ENCODE measurements at places on chromosomes 3 and 15. TPM values are rescaled to one million over a fixed set of nuclear protein-coding genes. Genes with fewer than 3 reads are reported as not detected.

DNA sequence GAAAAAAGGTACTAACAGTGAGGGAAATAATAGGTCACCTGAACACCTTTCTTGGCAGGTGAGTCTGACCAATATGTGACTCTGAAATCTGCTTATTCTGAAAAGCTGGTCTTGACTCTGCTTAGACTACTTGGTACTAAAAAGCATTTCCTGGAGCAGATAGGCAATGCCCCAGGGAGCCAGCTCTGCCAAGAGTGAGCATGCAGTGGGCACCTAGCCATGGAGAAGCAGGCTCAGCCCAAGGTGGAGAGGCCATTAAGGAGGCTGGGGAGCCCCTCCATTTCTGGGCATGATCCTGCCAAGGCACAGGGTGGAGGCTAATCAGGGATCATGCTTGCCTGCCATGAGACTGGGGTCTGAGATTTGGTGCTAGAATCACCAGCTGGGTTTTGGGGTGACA, 1.6 kb upstream of the LTF start:
- no peaks in the 10 kb centered on the region for H3K36me3 ChIP-seq
- H3K4me3 ChIP-seq = no peak overlapping the region
- DNase-seq = no peak
- peaks cover 52% of the 10 kb centered on the region for H3K27me3 ChIP-seq
- H3K4me1 ChIP-seq = no peaks in the 10 kb centered on the region
- H3K27ac ChIP-seq = no peak overlapping the region

The GOLGA8G gene
- total RNA-seq = not detected

The ATP6V1A gene
- 40.0 TPM for total RNA-seq

The CCDC174 gene
- 21.7 TPM for total RNA-seq

The PLCB2 gene
- total RNA-seq = 88.5 TPM

- no peaks in the 10 kb centered on the region for H3K27me3 ChIP-seq
- H3K4me1 ChIP-seq = no peaks in the 10 kb centered on the region
- no peaks in the 10 kb centered on the region for H3K36me3 ChIP-seq
- no peak for DNase-seq
Measured at GRCh38 chr3:182092662-182093262, 381.0 kb downstream of the SOX2 start.

DNA sequence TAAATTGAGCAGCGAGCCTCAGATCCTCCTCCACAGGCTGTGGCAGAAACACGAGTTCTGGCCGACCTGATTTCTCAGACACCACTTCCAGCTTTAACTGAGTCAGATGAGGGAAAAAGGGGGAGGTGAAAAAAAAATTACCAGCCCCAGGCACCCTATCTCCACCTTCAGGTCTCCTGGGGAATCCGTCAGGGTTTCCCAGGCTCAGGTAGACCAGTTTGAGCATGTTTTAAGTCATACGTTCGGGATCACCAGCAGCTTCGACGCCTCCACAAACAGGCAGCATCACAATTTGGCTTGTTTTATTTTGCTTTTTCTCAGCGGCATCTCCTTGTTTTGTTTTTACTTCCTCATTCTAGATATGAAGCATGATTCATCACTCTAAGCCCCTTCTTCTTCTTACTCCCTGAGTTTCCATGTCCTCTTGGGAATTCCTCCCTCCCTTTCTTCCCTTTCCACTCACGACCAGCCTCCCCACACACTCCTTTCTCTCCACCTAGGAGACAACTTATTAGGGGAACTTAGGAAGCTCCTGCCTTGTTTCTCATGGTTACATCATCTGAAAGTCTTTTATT, 190.1 kb downstream of the ZNF621 start:
- peaks cover 5% of the 10 kb centered on the region for H3K4me1 ChIP-seq
- H3K36me3 ChIP-seq = no peaks in the 10 kb centered on the region
- no peak overlapping the region for H3K4me3 ChIP-seq

DNA sequence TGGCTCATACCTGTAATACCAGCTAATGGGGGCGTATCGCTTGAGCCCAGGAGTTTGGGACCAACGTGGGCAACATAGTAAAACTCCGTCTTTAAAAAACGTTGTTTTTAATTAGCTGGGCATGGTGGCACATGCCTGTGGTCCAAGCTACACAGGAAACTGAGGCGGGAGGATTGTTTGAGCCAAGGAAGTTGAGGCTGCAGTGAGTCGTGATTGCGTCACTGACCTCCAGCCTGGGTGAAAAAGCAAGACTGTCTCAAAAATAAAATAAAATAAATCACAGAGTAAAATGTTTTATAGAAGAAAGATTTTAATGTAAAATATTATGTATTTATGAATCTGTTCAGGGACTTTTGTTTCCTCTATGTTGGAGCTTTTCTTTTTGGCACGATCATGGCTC, 15.3 kb upstream of the STRIT1 start:
- peaks cover 2% of the 10 kb centered on the region for H3K27me3 ChIP-seq
- H3K36me3 ChIP-seq = no peaks in the 10 kb centered on the region
- no peak overlapping the region for H3K27ac ChIP-seq
- H3K4me3 ChIP-seq = no peak overlapping the region
- no peaks in the 10 kb centered on the region for H3K4me1 ChIP-seq

GRCh38 chr3:30493911-30494311, 112.5 kb upstream of the TGFBR2 start:
- DNase-seq = no peak
- peaks cover 18% of the 10 kb centered on the region for H3K4me1 ChIP-seq
- peaks cover 8% of the 10 kb centered on the region for H3K36me3 ChIP-seq
- no peak overlapping the region for H3K27ac ChIP-seq
- no peak overlapping the region for H3K4me3 ChIP-seq
- H3K27me3 ChIP-seq = peaks cover 2% of the 10 kb centered on the region

DNA sequence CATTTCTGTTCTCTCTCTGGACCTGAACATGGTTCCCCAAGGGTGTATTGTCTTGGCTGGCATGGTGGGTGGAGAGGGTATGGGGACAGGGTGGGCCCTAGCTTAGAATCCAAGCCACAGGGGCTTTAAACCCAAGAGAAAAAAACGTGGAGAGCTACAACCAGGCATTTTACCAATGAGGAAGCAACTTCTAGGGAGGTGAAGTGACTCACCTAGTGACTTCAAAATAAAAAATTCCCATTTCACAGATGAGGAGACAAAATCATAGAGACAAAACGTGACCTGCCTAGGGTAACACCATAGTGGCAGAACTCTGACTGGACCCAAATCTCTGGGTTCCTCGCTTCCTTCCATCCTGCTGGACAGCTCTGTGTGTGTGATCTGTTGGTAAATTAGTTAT, 216.8 kb downstream of the RPLP1 start:
- H3K36me3 ChIP-seq = no peaks in the 10 kb centered on the region
- H3K4me1 ChIP-seq = peaks cover 16% of the 10 kb centered on the region
- H3K27ac ChIP-seq = no peak overlapping the region
- no peak overlapping the region for H3K4me3 ChIP-seq

- no peaks in the 10 kb centered on the region for H3K36me3 ChIP-seq
- no peaks in the 10 kb centered on the region for H3K4me1 ChIP-seq
- H3K27ac ChIP-seq = no peak overlapping the region
Measured at GRCh38 chr3:117366574-117366973, 657.0 kb downstream of the TUSC7 start.

The CCDC39 gene
- not detected for total RNA-seq

- H3K27me3 ChIP-seq = no peaks in the 10 kb centered on the region
- peaks cover 52% of the 10 kb centered on the region for H3K4me1 ChIP-seq
- H3K36me3 ChIP-seq = peaks cover 3% of the 10 kb centered on the region
- H3K27ac ChIP-seq = peak overlapping the region; percentile 3
- no peak for DNase-seq
Measured at GRCh38 chr3:59424268-59425010, 374.6 kb upstream of the CFAP20DC start.

DNA sequence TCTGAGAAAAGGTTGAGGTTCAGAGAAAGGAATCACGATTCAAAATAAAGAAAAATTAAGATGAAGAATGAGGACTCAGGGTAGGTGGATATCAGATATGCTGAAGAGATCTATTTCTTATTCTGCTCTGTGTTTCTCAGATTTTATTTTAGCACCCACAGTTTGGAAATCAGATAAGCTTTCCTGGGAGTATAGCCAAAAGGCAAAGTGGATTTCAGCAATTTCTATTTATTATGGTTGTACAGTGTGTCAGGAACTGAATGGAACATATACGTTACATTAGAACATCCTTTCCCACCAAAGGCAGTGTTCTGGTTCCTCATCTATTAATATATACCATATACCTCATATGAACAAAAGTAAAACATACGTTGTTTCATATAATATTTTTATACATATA, 18.9 kb downstream of the PEX5L start:
- no peaks in the 10 kb centered on the region for H3K4me1 ChIP-seq
- H3K36me3 ChIP-seq = no peaks in the 10 kb centered on the region
- H3K4me3 ChIP-seq = no peak overlapping the region
- no peak for DNase-seq
- no peak overlapping the region for H3K27ac ChIP-seq

The COL6A5 gene
- 0.16 TPM for total RNA-seq

The PRTG gene
- total RNA-seq = not detected

DNA sequence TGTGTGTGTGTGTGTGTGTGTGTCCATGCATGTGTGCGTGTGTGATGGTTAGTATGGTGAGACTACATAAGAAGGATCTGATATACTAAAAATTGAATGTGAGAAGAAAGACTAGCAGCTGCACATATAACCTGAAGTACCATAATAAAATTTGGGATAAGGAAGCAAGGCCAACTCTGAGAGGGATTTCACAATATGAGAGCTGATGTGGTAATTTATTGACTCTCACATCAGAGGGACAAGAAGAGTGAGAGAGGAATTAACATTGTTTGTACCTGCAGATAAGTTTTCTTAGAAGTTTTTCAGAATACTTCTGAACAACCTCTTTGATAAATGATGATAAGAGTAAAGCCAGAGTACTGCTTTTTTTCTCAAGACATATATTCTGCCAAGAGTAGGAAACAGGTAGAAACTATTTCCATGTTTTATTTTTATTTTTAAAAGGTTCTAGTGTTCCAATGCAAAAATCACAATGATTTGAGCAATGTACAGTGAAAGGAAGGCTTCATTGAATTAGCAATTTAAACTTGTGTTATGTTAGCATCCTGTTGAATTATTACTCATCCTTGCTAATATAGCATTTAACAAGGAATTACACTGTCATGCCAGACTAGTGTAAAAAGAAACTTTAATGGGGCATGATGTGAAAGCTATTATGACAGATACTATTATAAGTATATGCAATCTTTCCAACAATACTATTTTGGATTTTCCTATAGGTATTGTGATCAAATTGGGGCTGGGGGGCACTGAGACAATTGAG, 415.5 kb upstream of the ARPP21 start:
- no peaks in the 10 kb centered on the region for H3K36me3 ChIP-seq
- no peak overlapping the region for H3K4me3 ChIP-seq
- no peak overlapping the region for H3K27ac ChIP-seq
- no peaks in the 10 kb centered on the region for H3K27me3 ChIP-seq
- DNase-seq = no peak
- H3K4me1 ChIP-seq = no peaks in the 10 kb centered on the region

The MST1R gene
- total RNA-seq = 1.6 TPM

DNA sequence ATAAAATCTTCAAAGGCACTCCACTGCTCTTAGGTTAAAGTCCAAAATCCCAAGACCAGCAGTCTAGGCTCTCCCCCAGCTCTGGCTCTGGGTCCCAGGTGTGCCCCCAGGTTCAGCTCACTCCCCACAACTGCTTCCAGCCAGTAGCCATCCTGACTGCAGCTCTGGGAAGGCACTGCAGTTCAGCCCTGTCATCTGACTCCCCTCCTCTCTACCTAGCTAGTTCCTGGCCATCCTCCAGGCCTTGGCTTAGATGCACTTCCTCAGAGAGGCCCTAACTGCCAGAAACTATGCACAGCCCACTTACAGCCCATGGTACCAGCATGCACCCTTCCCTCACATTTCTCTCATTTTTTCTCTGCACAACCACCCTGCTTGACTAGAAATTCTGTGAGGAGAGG, 25.5 kb downstream of the TBC1D2B start:
- peak overlapping the region; percentile 97 for H3K27ac ChIP-seq
- peaks cover 98% of the 10 kb centered on the region for H3K4me1 ChIP-seq
- peak overlapping the region; percentile 51 for H3K4me3 ChIP-seq
- no peak for DNase-seq

- no peak for DNase-seq
- H3K27ac ChIP-seq = no peak overlapping the region
- H3K4me3 ChIP-seq = no peak overlapping the region
Measured at GRCh38 chr3:159668990-159669476, 319.6 kb upstream of the IL12A start.

The CDHR4 gene
- not detected for total RNA-seq

GRCh38 chr3:14757153-14757700, 61.5 kb upstream of the FGD5 start:
- H3K27me3 ChIP-seq = peaks cover 6% of the 10 kb centered on the region
- DNase-seq = no peak
- peaks cover 2% of the 10 kb centered on the region for H3K36me3 ChIP-seq

The GPR62 gene
- total RNA-seq = not detected

DNA sequence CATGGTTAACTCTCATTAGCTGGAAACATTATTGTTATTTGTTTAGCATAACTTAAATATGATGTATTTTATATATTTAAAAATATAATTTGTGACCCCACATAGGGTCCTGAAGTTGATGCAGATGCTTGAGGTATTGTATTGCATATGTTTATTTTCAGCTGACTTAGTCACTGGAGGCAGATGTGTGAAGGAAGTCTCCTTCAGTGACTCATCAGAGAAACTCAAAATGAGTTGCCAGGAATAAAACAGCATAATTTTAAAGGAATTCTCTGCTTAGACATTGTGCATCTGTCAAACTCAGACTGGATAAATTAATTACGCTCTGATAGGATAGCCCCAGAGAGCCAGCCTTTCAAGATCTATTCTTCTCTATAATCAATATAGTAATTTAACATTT, 7.9 kb upstream of the OR4F6 start:
- DNase-seq = no peak
- peaks cover 11% of the 10 kb centered on the region for H3K27me3 ChIP-seq
- no peaks in the 10 kb centered on the region for H3K36me3 ChIP-seq
- no peak overlapping the region for H3K4me3 ChIP-seq

DNA sequence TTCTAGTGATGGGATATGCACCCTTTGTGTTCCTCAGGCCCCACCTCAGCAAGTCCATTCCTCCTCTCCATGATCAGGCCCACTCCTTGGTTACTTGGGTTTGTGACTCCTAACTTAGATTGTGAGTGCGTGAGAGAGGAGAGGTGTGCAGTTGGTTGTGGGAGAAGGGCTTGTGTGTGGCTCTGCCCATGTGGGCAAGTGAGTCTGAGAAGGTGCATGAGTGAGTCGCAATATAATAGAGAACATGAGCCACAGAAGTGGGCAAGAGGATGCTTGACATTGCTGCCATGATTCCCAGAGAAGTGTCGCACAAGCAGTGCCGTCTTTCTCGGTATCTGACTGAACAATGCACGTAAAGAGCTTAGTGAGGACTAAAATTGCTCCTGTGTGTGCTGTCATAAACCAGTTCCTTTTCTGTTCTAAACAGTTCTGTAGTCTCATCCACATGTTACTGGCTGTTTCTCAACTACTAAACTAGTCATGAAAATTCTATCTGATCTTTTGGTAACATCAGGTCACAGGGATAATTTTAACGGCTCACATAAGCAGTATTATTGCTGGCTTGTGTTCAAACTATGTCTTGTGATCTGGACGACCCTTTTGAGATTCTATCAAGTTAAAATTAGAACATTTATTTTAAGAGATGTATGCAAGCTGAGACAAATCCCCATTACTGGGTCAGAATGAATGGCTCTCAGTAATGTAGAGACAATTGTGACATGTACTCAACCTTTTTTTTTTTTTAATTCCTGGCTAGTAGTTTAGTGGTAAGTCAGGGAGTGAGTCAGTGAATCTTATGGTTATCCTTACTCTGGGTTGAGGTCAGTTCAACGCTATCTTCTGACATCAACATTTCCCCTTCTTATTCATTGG, 25.6 kb downstream of the GYG1 start:
- no peak for DNase-seq
- no peaks in the 10 kb centered on the region for H3K27me3 ChIP-seq
- no peak overlapping the region for H3K4me3 ChIP-seq
- H3K36me3 ChIP-seq = peaks cover 38% of the 10 kb centered on the region

The CIDEC gene
- total RNA-seq = not detected
